ENCODE measurements at places on chromosomes 13 and 19.

- peak; percentile 41 for DNase-seq
These were observed 22.2 kb upstream of the LRP3 start for GRCh38 chr19:33171916-33172359.

- DNase-seq = no peak
These were observed 1.7 kb upstream of the FSTL3 start for GRCh38 chr19:674282-675151.

DNA sequence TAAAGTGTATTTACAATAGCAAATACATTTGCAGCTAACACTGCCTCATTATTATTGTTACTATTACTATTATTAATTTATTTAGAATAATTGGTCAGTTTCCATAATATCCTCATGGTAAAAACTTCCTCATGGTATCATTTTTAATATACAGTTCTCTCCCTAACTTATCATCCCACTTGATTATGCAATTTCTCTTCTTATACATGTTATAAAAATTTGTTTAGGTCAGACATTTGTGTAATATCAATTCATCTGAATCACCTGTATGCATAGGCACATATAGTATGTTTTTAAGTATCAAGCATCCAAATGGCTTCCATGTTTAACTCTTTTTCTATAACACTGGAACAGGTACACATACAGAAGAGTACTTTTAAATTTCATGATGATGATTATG lies 210.8 kb upstream of the STARD13 start:
- DNase-seq = no peak

GRCh38 chr19:39645800-39646411 lies 9.8 kb upstream of the LGALS16 start:
- peak; percentile 21 for DNase-seq

DNA sequence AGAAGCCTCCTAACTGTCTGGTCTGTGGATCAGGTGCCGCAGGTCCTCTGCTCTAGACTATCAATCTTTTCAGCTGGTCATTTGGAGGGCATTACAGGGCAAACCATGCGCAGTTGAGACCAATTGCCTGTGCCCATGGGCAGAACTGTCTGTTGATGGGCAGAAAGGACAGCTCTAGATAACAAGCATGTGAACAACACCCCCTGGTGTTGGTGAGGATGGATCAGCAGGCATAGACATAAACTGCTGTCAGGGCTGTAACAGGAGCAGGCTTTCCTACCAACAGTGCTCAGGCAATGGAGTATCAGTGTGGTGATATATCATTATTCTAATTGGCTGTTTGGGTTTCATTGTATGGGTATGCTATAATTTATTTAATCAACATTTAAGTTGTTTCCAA lies 104.7 kb upstream of the KL start:
- DNase-seq = peak; percentile 75

GRCh38 chr19:8052464-8052859 lies at the start of gene CCL25:
Gene CCL25 (plus strand): TSS chr19:8052760. CDS start chr19:8053050, 290 bp downstream.
- DNase-seq = no peak

DNA sequence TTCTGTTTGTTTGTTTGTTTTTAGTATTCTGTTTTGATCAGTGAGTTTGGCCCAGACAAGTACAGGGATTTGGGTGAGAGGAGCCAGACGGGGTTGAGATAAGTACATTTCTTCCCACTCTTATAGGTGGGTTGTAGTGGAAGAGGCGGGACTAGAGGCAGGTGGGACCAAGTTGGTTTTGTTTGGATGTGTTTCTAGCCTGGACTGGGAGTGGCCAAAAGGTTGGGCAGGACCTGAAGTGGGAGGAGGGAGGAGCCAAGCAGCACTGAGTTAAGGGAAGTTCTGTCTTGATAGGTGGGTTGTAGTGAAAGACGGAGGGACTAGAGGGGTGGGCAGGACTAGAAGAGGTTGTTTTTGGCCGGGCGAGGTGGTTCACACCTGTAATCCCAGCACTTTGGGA lies 9.0 kb downstream of the DNASE2 start:
- DNase-seq = peak; percentile 51

DNA sequence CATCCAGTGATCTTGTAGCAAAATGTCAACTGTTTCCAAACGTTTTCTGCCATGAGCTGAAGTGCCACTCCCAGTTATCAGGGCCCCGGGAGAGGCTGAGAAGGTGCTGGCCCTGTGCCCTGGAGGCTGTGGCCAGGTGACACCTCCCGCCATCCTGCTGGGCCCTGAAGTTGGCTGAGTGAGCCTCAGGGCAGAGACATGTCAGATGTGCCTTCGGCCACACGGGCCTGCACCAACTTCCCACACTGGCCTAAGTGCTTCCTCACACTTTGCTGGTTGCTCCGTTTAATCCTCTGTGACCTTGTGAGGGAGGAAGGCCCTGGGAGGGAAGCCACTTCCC lies 4.8 kb downstream of the ADPRHL1 start:
- DNase-seq = peak; percentile 46

DNA sequence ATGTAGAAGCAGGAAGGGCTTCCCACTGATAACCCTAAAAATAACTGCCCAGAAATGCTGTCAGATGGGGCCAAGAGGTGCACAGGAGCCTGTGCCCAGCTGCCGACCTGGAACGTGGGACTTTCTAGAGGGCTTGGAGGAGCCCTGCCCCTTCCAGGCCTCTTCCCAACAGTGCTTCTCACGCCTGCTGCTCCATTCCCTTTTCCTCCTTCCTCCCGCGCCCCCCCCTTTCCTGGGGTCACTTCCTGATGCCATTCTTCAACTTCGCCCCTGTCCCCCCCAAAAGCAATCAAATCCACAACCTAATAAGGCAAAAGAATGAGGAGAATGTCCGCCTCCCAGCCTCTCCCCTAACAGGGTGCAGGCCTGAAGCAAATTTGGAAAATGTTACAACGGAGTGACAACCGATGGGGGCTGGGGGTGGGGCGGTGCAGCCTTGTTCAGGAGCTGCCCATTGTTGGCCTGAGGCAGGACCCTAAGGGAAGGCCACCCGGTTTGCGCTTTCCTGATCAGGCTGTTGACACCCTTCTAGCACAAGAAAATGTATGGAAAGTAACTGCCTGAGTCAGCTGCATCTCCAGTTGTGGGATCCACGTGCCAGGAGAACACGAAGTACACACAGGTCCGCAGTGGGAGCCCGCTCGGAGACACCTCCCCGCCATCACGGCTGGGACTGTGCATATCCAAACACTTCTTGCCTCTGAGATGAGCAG lies 18.7 kb downstream of the ACTN4 start:
- no peak for DNase-seq

DNA sequence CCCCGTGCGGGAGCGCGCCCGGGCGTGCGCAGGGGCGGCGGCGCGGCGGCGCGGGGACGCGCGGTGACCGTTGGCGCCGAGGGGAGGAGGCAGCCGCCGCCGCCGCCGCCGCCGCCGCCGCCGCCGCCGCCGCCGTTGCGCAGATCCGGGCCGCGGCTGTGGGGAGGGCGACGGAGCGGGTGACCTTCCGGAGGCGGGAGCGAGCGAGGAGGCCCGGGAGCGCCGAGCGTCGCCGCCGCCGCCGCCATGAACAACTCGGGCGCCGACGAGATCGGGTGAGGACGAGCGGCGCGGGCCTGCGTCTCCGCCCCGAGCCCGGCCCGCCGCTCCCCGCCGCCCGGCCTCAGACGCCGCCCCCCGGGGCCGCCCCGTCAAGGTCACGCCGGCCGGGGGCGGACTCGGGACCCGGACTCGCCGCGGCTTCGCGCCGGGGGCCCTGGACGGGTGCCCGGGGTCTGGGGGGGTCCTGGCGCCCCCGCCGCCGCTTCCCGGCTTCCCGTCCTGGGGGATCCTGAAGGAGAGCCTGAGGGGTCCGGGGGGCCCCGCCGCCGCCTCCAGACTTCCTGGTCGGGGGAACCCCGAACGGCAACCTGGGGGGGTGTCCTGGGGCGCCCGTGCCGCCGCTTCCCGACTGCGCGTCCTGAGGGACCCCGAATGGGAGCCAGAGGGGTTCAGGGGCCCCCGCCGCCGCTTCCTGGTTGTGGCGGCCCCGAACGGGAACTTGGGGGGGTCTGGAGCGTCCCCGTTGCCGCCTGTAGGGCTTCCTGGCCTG lies at the start of gene DAZAP1:
DAZAP1 (plus strand) TSS at position 59 of the 772 bp plus-strand sequence; CDS start at position 247, 188 bp downstream.
- no peak for DNase-seq

DNA sequence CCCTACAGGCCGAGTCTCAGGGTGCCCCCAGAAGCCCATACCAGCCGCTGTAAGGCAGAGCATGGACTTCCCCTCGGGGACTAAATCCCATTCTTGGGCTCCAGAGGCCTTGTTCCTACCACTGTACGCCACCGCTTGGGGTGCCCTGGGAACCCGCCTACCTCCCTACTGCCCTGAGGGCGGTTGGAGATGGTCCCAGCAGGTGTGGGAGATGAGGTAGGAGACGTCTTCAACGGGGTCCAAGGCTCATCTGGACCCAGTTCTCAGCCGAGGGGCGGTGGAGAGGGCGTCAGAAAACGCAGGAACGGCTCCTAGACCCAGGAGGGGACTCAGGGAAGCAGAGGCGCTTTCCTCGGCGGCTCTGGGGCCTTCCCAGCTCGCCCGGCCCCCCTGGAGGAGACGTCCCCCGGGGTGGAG lies 833 bp upstream of the ZIK1 start:
- no peak for DNase-seq

GRCh38 chr19:48751845-48752495 lies 471 bp downstream of the FUT1 start:
- peak; percentile 69 for DNase-seq

DNA sequence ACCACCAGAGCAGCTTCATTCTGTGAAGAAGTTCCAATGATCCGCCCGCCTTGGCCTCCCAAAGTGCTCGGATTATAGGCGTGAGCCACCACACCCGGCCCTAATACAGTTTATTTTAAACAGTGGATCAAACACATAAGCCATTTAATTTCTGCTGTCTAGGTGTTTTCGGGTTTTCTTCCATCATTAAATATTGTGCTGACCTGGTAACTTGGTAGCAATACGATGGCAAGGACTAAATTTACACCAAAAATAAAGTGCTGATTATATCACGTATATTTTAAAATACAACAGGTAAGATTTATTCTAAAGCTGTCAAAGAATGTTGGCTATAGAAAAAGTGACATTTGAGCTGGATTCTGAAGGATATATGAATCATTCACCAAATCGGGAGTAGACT lies 1.3 kb downstream of the MED4 start:
- DNase-seq = no peak

- peak; percentile 48 for DNase-seq
These were observed 30.5 kb downstream of the ZSWIM4 start for GRCh38 chr19:13825489-13826441.

DNA sequence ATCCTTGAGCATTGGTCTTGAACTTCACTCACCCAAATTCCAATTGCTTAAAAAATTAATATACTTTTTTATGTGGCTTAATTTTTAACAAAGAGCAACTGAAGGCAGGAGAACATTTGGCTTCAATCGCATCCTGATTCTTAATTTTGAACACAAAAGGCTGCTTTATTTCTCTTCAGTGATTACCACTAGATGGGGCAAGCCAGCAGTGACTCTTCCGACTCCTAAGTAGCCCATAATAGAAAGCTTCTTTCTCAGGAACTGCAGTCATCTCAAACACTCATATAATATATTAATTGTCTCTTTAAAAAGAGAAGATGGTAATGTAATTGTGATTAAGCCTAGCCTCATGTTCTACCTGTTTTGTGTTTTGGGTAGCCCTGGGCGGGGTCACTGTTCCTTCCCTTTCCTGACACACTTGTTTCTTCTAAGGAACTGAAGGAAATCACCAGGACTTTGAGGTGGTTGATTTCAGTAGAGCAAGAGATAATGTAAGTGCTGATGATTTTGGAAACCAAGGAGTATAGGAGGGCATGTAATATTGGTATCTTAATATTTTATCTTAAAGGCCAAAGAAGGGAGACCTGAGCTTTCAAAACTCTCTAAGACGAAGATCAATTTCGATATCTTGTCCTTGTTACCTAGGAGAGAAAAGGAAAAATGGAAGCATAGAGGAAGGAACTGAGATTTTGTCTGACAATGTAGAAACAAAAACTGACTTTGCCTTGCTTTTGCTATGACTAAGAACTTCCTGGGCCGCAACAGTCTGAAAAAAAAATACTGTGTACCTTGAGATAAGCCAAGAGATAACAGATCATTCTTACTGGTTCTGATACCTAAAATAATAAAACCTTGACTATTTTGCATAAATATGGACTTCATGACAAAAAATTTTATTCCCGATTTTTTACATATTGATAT lies 73.1 kb downstream of the TNFSF13B start:
- peak; percentile 32 for DNase-seq

- no peak for DNase-seq
These were observed 29.0 kb upstream of the CXCL17 start for GRCh38 chr19:42471554-42472249.

DNA sequence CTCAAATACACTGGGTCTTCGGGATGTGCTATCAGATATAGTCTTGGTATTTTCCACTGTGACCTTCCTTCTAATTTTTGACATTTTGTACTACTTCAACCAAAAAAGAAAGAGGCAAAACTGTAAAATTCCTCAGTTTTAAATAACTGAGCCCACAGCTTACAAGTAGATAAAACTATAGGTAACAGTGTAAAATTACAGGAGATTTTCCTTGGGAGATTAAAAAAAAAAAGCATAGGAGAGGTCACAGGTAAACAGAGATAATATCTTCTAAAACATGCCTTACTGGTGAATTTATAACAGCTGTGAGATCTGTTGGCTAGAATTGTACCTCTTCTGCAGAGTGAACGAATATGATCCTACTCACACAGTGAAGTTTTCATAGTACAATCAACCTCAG lies 7.1 kb downstream of the ZC3H13 start:
- DNase-seq = no peak

DNA sequence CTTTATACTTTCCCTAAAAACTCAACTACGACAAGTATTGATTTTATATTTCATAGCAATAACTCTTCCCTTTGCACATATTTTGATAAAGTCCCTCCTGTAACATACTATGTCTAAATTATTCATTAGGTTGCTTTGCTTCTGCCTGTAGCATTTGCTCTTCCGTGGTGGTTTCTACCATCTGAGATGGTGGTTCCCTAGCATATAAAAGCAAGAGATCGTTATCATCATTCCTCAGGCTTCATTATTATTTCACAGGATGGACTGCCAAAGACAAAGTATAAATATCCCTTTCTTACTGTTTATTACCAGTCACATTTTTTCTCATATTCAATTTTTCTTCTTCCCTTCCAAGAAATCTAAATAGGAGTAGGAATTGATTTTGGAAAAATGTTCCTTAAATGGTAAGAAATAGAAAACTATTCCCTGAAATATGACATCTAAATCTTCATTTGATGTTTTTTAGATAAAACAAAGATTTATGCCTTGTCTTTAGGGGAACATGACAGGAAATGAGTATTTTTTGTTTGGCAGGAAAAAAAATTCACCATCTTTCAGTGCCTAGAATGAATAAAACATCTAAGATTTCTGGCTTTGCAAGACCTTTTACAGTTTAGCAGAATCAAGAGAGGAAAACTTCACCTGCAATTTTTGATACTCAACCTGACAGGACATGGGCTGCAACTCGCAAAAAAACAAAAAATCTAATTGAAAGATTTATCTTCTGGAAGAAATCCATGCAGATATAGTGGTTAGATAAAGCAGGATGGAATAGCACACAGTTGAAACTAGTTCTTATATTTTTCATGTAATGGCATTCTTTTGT lies 340.0 kb downstream of the SPRY2 start:
- no peak for DNase-seq

DNA sequence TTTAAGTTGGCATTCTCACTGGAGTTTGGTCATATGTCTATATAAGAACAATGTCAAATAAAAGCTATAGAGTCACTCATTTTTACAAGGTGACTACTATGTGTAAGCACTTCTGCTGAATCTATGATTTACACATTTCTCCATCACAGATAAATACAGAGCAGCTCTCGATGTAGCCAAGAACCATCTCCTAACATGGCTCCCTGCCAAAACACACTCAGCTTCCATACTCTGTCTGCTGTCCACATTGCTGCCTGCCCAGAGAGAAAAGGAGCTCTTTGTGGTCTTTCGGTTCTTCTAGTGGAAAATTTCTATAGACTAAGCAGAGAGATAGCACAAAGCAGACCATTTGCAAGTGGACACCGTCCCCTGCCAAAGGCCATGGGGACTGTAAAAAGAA lies 190.9 kb upstream of the KLF12 start:
- peak; percentile 64 for DNase-seq

Data from DMS53 (cell line).